ENCODE measurements at places on chromosomes 3 and 15.
A peak's percentile ranks its signal among the peaks of the same experiment; 100 is the strongest.

DNA sequence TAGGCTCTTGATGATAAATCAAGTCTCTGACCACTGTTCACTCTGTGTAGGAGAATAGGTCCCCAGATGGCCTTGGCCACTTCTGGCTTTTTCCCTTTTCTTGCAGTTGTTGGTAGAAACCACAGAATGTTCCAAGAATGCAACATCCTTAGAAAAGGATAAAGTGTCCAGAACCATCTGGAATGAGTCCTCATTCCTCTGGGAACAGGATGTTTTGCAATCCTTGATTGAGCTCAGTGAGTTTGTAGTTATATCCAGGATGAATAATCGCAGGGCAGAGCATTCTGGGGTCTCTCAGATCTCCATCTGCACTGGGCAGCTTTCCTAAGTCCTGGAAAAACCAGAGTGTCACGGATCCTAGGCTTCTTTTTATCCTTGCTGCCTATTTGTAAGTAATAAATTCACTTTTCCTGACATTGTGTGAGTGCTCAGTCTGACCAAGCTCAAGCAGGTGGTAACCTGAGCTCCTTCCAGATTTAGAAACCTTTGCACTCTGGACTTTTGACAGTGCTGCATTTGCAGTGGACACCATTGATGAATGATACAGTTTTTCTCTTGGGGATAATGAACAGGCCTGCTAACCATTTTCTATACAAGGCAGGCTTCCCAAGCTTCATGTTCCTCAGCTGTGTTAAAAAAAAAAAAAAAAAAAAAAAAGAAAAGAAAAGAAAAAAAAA lies 1028.6 kb downstream of the OTOL1 start:
- peak; percentile 99 for DNase-seq

GRCh38 chr3:9703736-9704346 lies at the start of gene CPNE9:
Gene CPNE9, plus strand, starts transcription at chr3:9703833. Its CDS starts 164 bp downstream, at chr3:9703997.
- DNase-seq: no peak

DNA sequence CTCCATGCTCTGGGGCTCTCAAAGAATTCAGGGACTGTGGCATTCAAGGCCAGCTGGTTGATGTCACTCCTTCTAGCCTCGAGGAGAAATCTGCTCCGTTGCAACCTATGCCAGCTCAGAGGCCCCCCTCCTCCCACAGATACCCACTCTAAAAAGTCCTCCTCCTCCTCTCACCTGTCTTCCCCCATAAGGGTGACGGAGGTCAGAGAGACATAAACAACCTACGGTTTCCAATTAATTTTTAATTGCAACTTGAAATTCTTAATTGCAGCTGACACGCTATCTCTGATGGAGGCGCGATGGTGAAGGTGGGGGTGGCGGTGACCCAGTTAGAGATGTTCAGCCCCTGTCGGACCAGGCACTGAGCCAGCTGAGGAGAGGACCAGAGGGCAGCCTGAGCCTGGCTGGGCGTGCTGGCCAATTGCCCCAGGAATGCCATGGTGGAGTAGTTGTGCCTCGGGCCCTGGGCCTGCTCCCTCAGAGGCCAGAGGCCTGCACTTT lies 43.2 kb upstream of the INSYN1 start:
- no peak for DNase-seq

DNA sequence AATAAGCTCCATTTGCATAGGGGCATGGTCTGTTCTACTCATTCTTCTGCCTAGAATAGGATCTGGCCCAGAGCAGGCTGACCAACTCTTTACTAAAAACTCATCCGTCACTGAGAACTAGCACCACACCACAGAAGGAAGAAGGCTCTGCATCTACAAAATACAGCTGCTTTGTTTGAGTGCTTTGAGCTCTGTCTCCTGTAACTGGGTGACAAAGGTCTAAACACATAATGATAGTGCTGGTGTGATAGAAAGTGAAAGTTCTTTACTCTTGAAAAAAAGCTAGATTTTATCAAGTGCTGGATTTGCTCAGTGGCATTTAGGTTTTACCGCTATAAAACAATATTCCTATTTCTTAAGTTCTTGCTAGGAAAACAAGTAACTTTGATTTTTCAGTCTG lies 140.7 kb downstream of the FHIT start:
- no peak for DNase-seq

DNA sequence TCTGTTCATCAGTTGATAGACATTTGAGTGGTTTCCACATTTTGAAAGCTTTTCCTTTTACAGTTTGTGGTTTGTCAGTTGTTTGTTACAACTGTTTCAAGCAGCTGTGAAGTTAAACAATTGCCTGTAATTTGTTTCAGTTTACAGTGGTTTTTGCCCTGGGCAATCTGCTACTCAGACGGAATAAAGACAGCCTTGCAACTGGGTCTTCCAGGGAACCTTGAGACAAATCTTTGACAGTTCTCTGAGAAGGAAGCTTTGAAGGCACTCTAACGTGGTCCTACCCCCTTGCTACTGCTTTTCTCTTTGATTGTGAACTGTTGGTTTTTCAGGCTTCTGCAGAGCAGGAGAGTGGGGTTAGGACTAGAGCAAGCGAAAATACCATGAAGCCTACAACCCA lies 28.0 kb downstream of the LRRC28 start:
- DNase-seq: no peak

- DNase-seq: no peak
Measured at GRCh38 chr3:117820658-117821299, 1111.2 kb downstream of the TUSC7 start.

- DNase-seq: peak; percentile 90
Measured at GRCh38 chr15:69305204-69305931, 6.7 kb downstream of the PAQR5 start.

GRCh38 chr3:82643948-82644347 lies 882.5 kb upstream of the GBE1 start:
- no peak for DNase-seq

GRCh38 chr3:45518376-45519135 lies 76.0 kb upstream of the LIMD1 start:
- no peak for DNase-seq

DNA sequence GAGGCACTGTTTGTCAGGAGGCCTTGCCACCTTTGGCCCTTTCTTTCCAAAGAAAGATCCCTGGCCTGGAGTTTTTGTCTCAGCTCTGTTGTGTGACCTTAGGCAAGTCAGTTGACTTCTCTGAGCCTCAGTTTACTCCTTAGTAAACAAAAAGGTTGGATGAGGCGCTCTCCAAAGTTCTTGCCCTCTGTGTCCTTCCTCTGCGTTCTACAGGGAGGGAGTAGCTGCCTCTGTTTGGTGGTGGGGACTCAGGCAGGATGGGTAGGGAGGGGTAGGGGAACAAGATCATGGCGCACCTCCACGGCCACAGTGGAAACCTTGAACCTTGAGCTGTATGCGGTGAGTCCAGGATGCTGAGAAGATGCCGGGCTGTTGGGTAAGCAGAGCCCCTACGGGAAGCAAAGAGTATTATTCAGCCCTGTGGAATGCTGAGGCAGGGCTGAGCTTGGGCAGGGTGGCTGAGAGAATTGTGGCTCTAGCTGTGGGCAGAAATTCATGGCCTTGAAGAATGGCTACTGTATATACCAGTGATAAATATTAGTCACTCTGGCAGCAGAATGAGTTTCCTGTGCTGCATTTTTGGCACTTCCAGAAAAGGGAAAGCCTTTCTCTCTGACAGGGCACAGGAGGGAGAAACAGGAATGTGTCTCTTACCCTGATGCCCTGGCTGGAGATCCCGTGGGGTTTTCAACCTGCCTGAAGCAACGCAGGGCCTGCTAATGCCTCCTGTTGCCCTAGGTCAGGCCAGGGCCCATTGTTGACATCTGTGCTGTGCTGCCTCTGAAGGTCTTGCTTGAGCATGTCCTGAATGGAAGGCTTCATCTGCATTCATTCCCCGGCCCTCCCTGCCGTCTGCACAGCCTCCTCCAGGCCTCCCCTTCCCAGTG lies 39.9 kb downstream of the SMAD3 start:
- DNase-seq: peak; percentile 92

DNA sequence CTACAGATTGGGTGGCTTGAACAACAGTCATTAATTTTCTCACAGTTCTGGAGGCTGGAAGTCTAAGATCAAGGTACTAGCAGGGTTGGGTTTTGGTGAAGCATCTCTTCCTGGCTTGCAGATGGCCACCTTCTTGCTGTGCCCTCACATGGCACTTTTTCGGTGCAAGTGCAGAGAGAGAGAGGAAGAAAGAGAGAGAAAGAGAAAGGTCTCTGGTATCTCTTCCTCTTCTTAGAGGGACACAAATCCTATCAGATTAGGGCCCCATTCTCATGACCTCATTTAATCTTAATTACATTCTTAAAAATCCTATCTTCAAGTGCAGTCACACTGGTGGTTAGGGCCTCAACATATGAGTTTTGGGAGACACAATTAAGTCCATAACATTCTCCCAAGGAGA lies 167.1 kb downstream of the NFKBIZ start:
- no peak for DNase-seq

DNA sequence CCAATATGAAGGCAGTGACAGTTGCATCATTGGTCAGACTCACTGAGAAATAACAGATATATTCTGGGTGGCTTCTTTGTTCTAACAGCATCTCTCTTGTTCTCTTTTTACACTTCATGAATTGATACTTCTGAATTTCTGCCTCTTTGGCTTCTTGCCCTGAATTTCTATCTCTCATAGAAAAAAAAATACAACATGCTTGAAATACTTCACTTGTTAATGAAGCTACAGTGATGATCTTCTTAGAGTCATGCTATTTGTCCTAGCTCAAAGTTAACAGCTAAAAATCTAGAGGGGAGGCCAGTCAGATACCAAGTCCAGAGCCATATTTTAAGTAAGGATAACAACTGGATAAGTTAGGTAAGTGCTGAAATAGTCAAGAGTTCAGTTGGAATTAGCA lies 597.2 kb upstream of the AGTR1 start:
- DNase-seq: no peak

GRCh38 chr15:51093488-51093838 lies 1.2 kb downstream of the TNFAIP8L3 start:
- no peak for DNase-seq

DNA sequence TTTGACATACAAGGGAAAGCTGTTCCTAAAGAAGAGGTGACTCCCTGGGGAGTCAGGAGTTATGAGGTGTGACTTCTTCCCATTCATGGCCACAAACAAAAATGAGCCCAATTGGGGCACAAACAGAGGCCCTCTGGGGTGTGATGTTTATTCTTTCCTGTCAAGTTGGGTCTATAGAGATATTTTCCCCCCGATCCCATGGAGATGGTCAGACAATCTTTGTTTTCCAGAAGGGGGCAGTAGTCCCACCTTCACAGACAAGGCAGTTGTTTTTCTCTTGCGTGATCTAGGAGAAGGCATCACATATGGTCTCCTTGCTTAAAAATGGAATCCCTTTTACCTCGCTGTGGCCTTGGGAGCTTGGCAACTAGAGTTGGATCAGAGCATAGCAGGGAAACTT lies 110.3 kb downstream of the MFSD1 start:
- no peak for DNase-seq

DNA sequence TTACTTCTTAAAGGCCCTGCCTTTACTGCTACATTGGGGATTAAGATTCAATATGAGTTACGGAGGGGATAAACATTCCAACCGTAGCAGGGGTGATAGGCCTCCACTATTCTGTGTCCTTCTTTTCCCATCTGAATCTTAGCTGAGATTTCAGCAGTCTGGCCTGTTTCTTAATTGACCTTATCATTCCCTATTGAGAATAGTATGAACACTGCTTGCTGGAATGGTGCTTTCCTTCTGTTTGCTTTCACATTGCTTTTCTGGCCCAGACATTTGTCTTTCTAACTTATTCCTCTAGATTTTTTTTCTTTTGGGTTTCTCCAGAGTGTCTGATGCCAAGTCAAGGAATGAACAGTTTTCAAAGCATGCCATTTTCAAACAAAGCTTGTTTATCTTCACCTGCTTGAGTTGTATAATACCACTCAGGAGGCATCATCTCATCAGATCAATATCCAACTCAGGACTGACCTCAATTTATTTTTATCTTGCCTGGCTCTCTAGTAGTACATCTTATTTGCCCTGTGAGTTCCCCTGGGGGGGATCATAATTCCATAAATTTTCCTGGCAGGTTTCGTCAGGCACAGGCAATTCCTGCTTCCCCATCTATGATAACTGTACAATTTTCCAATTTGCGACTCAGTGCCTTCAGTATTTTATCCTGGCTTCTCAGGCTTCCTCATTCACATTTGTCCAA lies 161.1 kb upstream of the STT3B start:
- no peak for DNase-seq

DNA sequence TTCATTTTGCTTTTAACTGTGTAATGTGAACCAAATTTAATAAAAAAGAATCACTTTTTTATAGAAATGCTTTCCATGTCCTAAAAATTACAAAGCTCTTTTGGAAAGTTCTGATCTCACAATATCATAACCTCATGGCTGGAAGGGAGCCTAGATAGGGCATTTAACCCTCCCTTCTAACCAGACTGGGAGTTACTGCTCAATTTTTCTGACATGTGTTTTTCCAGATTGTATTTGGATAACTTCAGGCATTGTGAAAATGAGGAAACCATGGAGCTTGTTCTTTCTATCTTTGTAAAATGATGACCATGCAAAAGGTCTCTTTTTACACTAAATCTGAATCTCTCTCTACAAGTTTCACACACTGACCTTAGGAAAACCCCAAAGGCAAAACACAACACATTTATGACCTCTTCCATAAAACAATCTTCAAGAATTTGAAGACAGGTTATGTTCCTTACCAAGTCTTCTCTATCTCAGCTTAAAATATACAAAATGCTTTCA lies 508.8 kb downstream of the DIPK2A start:
- DNase-seq: no peak

- no peak for DNase-seq
Measured at GRCh38 chr15:78420220-78420619, 17.8 kb upstream of the IREB2 start.

- no peak for DNase-seq
Measured at GRCh38 chr3:42013691-42014457, 52.0 kb upstream of the ULK4 start.

GRCh38 chr3:171838218-171838720 lies 4.9 kb upstream of the TMEM212 start:
- DNase-seq: peak; percentile 79

GRCh38 chr15:80467311-80467714 lies 63.1 kb downstream of the ARNT2 start:
- DNase-seq: no peak

GRCh38 chr3:83873550-83873949 lies 1085.2 kb upstream of the CADM2 start:
- DNase-seq: peak; percentile 43
